AG10803 (cell line): ENCODE measurements at places on chromosomes 6 and 20.

DNA sequence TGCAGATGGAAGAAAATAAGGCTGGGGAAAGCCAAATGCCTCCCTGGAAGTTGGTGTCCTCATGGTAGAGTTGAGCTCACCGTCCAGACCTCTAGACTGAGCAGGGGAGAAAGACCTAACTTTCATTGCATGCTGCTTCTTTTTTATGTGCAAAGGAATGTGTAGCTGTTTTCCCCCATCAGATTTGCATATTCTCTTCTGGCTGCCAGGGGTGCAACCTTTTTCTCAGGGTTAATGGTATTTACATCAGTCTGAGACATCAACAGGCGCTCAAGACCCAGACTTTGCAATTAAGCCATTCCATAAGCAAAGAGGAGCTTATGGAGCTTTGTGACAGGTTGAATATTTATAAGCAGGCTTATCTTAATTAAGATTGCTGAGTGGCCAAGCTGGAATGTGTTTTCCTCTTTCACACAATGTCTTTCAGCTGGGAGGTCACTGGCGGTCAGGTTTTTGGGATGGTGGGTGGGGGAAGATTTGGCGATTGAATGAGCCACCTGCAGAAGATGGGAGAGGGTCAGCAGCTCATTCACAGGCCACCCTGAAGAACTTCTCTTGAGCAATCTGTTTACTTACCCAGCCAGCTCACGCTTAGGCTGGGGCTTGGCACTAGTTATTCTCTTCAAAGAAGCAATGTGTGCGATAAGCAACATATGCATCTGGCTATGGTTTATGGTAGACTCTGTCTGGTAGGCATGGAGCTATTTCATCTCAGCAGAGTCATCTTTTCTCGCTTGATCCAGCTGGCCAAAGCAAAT, 88.6 kb downstream of the SCP2D1 start:
- no peak for DNase-seq

DNA sequence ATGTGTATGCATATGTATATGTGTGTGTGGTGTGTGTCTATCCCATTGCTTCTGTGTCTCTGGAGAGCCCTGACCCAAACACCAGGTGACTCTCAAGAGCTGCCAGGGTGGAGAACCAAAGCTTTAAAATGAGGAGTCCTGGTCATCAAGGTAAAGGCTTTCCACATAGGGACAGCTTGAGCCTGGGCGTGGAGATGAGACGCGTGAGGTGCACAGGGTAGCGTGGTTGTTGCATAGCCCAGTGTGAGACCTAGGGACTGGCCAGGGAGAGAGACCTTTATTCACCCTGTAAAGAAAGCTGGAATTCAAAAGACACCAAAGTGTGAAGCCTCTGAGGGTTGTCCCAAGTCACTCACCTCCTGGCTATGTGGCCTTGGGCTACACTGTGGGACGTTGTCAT, 149.1 kb downstream of the SYCP2 start:
- DNase-seq: no peak

GRCh38 chr20:48904566-48905296, 16.8 kb upstream of the ARFGEF2 start:
- DNase-seq: peak; percentile 67

GRCh38 chr20:8932192-8933165, 136.4 kb upstream of the PLCB4 start:
- DNase-seq: peak; percentile 91

- DNase-seq: no peak
Observed at GRCh38 chr6:54157405-54157804, 46.2 kb downstream of the MLIP start.

DNA sequence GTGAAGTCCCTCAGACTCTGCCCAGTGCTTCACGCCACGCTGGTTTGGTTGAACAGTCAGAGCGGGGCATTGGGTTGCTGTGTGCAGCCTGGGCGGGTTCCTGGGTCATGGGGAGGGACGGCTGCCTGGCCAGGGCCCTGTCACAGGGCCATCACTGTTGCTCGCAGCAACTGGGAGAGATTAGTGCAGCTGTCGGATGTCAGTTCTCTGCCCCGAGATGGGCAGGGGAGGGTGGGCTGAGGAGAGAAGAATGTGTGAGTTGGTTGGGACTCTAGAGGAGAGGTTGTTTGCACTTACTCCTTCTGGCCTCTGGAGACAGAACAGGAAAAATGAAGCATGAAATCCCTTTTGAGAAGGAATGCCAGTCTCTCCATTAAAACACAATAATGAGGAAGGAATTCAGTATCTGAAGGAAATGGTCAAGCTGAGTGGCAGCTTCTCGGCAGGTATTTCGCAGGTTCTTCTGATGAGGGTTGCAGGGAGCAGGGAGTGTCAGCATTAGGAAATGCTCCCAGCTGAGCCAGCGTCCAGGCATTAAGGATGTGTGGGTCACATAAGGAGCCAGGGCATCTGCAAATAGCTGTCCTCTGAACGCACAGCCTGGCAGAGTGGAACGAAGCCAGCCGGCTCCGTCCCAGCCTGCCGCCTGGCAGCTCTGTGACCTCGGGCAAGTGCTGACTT, 95.9 kb downstream of the SSR1 start:
- DNase-seq: no peak

GRCh38 chr6:126033696-126034095, 47.4 kb downstream of the TRMT11 start:
- peak; percentile 95 for DNase-seq

GRCh38 chr20:20691477-20692235, 20.8 kb downstream of the RALGAPA2 start:
- DNase-seq: no peak

DNA sequence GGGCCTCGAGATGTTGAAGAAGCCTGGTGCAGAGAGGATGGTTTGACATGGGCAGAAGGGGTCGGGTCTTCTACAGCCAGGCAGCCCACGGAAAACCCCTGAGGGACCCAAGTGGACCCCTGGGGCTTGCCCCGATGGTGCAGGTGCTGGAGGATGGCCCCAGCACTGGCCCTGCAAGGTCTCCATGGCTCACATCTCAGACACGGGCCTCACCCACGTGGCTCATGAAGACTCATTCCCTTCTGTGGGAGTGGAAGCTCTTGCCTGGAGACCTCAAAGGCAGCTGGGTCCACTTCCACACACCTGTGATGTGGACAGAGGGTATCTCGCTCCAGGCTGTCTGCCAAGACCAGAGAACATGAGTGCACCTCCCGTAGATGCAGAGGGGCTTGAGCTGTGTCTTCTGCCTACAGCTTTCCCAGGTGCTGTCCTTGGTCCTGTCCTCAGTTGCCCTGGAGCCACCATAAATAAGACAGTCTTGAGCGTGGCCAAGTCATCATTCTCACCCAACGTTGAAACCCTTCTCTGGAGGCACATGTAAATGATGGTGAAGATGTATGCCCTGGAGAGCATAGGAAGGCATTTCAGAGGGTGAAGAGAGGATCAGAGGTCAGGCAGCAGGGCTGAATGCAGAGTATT, 108.0 kb downstream of the SYNDIG1 start:
- DNase-seq: no peak

- no peak for DNase-seq
Observed at GRCh38 chr6:1837826-1838225, 228.1 kb downstream of the FOXC1 start.

- DNase-seq: no peak
Observed at GRCh38 chr20:10795286-10796026, 121.7 kb upstream of the JAG1 start.

DNA sequence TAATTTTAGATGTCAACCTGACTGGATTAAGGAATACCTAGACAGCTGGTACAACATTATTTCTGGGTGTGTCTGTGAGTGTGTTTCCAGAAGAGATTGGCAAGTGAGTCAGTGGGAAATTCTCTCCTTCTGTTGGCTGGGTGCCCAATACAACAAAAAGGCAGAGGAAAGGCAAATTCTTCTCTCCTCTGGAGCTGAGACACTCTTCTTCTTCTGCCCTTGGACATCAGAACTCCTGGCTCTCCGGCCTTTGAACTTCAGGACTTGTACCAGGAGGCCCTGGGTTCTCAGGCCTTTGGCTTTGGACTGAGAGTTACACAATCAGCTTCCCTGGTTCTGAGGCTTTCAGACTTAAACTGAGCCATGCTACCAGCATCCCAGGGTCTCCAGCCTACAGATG, 7.8 kb upstream of the BTN3A1 start:
- peak; percentile 57 for DNase-seq

DNA sequence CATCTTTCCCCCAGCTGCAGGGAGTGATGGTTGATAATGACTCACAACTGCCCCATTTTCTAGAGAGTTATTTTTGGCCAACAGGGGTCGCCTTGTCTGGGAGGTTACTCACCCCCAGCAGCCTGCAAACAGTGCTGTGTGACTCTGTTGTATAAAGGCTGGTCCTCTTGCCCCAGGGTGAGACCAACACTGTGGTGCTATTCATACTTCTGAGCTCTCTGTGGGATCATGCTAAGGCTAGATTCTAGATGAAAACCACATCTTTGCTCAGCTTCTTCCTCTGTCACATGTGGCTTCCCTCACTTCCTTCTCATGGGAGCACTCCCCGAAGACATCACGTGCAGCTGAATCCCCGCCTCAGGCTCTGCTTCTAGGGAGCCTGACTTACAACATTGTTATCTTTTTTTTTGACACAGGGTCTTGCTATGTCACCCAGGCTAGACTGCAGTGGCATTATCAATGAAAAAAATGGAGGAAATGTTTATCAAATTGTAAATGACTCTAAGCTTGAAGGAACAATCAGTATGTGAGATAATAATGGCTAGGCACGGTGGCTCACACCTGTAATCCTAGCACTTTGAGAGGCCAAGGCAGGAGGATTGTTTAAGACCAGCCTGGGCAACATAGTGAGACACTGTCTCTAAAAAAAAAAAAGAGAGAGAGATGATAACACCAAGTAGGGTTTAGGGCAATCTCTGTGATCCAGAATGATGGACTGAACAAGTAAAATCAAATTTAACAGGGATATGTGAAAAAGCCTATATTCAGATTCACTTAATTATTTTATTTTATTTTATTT, 55.7 kb upstream of the SLC23A2 start:
- peak; percentile 35 for DNase-seq
